Mesothelial cell of epicardium (in vitro differentiated cells): ENCODE measurements at places on chromosomes 12 and 14.

GRCh38 chr14:102591372-102591943 is 991 bp upstream of the RCOR1 start:
- no peak for DNase-seq

GRCh38 chr12:116113398-116114130 is 163.9 kb downstream of the MED13L start:
- DNase-seq, result no peak

- no peak for DNase-seq
Measured at GRCh38 chr12:127489061-127489460, 777.9 kb upstream of the TMEM132C start.

- no peak for DNase-seq
Measured at GRCh38 chr14:73245480-73246325, 8.4 kb downstream of the PAPLN start.

- no peak for DNase-seq
Measured at GRCh38 chr12:75172611-75173010, 37.0 kb downstream of the KCNC2 start.

GRCh38 chr14:22484632-22485031 is 104.4 kb downstream of the DAD1 start:
- DNase-seq, result no peak

GRCh38 chr12:80894179-80894578 is 43.6 kb downstream of the LIN7A start:
- DNase-seq, result no peak
